ENCODE measurements at places on chromosomes 16 and 17. TPM values are rescaled to one million over a fixed set of nuclear protein-coding genes. Genes with fewer than 3 reads are reported as not detected.
A peak's percentile ranks its signal among the peaks of the same experiment; 100 is the strongest.

CTRB2 gene
- total RNA-seq, result 0.07 TPM

GRB7 gene
- total RNA-seq, result 3.2 TPM

ZNF764 gene
- 11.3 TPM for total RNA-seq

PRR29 gene
- 0.23 TPM for total RNA-seq

ERN2 gene
- 0.64 TPM for total RNA-seq

SERPINF2 gene
- total RNA-seq, result 0.33 TPM

EVI2B gene
- 7.3 TPM for total RNA-seq

RNF222 gene
- 0.38 TPM for total RNA-seq

ABCA6 gene
- 6.2 TPM for total RNA-seq

RGS9 gene
- 3.8 TPM for total RNA-seq

POLR2C gene
- total RNA-seq, result 62.8 TPM

ACSM2A gene
- 1.9 TPM for total RNA-seq

SULT1A1 gene
- total RNA-seq, result 0.38 TPM

SCNN1G gene
- total RNA-seq, result not detected

DNA sequence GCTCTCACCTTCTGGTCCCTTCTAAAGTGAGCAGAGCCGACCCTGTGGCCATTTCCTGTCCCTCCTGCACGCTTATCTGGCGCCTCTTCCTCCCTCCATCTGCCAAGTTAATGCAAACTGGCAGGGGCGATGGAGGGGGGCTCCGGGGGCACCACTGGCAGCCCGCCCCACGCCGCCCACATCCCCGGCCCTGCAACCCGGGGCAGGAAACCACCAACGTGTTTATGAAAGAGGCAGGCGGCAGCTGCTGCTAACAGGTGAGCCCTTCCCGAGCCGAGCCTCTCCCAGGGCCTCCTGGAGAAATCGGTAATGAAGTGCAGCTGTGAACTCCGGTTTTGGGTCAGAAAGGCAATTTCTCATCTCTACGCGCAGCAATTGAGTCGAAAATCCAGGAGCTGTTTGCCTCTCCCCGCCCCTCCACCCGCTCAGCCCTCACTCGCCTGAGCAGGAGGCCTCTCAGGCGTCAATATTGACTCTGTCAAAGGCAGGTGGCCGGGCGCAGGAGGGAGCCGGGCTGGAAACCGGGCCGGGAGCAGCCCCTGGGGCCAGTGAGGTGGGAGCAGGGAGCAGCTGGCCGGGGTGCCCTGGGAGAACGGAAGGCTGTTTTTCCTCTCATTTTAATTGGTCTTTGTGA lies 164.4 kb upstream of the GSE1 start:
- peak; percentile 88 for ATAC-seq

- ATAC-seq, result peak; percentile 49
Observed at GRCh38 chr17:69434164-69434579, 19.7 kb downstream of the MAP2K6 start.

- peak; percentile 89 for ATAC-seq
Observed at GRCh38 chr16:83952940-83953795, at the start of gene OSGIN1. TSS of gene OSGIN1 (plus strand) at chr16:83953240. CDS start at chr16:83957672, 4,432 bp downstream.

DNA sequence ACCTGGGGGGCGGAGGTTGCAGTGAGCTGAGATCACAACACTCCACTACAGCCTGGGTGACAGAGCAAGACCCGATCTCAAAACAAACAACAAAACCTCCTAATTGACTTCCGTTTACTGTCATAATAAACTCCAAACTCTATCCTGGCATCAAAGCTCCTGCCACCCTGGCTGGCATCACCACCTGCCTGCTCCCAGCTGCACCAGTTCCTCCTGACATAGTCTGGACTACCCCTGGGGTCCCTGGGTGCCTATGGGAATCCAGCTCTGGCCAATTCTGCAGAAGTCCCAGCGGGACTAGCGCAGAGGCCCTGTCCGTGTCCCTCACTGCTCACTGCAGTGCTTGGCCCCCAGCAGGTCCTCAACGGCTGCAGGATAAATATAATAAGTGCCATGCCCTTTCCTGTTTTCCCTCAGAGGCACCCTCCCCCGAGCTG lies 723 bp downstream of the NTHL1 start:
- ATAC-seq, result no peak

DNA sequence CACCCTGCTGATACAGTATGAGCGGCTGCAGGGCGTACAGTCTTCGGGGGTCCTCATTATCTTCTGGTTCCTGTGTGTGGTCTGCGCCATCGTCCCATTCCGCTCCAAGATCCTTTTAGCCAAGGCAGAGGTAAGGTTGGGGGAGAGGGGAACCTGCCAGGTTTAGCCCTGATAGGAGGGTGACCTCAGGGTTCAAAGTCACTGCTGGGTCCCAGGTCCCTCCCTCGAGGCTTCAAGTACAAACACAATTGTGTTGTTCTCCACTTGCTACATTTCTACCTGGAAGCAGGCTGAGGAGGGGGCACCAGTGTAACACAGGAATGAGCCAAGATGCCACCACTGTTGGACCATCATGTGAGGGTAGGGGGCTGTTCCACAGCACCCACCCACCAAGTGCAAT lies 22.4 kb downstream of the ABCC3 start:
- no peak for ATAC-seq

DNA sequence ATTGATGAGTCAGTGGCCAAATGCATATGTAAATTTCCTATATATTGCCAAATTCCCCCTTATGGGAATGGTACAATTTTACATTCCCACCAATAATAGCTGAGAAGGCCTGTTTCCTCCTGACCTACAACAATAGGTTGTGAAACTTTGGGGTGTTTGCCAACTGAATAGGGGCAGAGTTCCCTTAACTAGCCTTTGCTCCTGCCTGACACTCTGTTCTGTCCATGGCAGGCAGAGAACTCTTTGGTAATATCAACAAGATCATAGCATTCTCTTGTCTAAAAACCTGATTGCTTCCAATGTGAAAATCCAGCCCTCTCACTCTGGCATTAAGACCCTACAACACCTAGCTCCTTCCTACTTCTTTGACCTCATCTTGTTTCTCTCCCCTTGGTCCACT lies 149.7 kb downstream of the HAPSTR1 start:
- ATAC-seq, result no peak

DNA sequence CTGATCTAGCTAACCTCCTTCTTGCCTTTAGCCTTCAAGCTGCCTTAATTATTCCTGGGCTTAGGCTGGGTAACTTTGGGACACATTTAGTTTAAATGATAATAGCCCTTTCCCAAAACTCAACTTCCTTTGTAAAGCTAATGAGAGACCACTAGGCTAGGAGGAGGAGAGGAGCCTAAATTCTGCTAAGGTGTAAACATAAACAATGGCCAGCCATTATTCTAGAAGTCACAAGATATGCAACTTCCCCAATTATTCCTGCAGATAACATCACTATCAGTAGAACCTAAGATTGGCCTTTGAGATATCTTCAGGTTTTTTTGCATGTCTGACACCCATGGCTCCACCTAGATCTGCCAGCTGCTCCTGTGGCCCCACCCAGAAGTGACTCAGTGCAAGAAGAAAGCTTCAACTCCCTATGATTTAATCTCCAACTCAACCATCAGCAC lies 131.2 kb upstream of the FAM20A start:
- ATAC-seq, result peak; percentile 44

- ATAC-seq, result no peak
Observed at GRCh38 chr16:79307214-79307613, 293.3 kb downstream of the MAF start.

DNA sequence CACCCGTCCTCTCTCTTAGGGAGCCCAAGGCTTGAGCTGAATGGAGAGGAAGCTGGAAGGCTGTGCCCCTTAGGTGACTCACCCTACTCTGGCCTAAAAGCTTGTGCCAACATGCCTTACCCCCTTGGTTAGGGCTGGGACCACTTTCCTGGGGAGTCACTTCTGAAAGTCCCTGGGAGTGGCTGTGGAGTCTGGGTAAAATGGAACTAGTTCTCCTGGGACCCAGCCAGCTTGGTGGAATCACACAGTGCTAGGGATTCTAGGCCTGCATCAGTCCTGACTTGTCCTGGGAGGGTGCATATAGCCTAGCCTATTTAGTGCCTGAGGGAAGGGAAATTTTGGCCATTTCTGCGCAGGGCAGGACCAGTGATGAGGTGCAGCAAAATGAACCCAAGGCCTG lies 10.5 kb downstream of the MMP28 start:
- no peak for ATAC-seq

DNA sequence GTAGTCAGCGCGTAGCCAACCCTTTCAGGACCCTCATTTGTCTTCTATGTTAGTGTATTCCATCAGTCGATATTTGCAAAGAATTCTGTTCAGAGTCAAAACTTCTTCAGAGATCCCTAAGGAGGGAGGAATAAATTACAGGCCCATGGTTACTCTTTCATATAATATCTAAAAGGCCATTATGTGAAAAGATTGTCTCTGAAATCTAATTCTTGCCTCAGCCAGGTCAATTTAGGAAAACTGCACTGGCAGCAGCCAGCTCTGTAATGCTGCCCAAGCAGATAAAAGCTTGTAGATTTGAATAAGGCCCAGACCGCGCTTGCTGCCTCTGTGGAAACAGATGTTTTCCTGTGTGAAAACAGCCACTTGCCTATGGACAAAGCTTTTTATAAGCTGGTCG lies 379.8 kb downstream of the CNTNAP4 start:
- no peak for ATAC-seq

DNA sequence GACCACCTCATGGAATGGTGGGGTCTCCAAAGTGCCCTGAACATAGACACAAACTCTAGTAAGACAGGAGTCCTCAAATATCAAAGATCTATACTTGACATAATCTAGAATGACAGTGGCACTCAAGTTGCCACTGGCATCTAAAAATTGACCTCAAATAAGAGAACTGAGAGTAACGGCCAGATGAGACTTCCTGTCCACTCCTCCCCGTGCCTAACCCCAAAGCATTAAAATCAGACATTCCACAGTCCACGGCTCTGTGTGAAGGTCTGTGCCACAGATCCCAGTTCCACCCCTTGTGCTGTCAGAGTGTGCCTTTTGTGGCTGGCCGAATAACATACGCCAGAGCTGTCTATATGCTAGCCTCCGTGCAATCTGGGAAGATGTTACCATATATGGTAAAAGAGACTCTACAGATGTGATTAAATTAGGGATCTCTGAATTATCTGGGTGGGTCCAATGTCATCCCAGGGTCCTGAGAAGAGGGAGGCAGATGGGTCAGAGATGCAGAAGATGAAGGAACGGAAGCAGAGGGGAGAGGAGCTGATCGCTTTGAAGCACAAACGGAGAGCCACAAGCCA lies 21.0 kb upstream of the EVPL start:
- no peak for ATAC-seq

DNA sequence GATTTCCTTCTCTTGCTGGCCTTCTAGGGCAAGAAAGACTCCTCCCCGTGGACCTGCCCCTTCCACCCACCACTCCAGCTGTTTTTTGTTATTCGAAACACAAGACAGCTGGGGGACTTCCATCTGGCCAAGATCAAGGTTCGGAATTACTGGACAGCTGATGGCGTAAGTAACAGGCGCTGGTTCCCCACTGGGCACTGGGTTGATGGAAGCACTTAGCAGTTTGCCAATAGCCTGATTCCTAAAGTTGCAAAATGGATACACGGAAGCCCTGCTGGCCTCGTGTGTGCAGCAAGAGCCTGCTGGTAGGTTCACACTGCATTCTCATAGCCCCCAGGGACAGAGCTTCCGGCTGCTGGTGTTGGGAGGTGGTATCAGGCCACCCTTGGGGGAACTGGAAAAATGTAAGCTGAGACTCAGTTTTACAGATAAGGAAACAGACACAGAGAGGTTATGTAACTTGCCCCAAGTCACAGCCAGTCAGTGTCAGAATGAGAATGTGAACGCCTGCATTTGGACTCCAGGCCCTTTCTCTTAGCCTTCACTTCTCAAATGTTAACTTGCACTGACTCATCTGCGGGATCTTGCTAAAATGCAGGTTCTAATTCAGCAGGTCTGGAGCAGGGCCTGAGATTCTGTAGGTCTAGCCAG lies 171.7 kb downstream of the KATNIP start:
- ATAC-seq, result no peak

DNA sequence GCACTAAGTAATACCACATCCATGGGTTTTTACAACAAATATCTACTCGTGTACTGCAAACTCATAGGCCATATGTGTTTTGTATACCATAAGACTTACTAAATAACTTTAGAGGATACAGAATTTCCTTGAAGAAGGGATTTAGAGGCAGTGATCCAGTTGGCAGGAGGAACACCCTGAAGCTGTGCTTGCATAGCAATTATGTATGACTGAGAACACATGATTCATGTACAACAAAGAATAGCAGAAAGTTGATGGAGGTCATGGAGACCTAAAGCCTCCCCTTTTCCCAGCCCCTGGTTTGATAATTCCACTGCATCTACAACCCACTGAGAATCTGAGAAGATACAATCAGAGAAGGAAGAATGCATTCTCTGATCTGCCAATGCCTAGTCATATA lies 83.8 kb upstream of the PMFBP1 start:
- ATAC-seq, result no peak

DNA sequence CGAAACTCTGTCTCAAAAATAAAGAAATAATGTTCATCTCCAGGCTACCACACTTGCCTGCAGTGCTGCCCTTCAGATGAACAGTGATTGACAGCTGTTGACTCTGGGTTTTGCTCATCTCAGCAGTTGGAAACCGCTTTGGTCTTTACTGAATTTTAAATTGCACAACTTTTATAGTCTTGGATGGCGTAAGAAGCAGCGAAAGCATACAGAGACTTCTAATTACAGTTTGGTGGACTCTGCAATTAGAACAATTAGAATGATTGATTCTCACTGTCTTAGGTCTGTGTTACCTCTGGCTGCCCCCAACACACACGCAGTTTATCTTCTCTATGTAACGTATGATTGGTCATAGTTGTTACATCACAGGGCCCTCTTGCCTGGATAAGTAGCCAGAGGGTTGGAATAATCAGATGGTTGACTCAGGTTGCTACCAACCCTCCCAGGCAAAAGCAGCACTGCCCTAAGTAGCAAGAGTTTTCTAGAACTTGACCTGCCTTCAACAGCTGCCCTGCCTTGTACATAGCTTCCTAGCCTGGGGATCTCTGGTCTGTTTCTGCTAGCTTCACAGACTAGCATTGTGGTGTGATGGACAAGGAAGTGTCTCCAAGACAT lies 1.9 kb upstream of the NAT9 start:
- ATAC-seq, result no peak

- ATAC-seq, result peak; percentile 60
Observed at GRCh38 chr16:49856672-49857330, 889 bp upstream of the ZNF423 start.

- ATAC-seq, result no peak
Observed at GRCh38 chr17:17507465-17508011, 11.3 kb upstream of the RASD1 start.

GRCh38 chr17:78496311-78496710 lies 80.9 kb downstream of the DNAH17 start:
- no peak for ATAC-seq

DNA sequence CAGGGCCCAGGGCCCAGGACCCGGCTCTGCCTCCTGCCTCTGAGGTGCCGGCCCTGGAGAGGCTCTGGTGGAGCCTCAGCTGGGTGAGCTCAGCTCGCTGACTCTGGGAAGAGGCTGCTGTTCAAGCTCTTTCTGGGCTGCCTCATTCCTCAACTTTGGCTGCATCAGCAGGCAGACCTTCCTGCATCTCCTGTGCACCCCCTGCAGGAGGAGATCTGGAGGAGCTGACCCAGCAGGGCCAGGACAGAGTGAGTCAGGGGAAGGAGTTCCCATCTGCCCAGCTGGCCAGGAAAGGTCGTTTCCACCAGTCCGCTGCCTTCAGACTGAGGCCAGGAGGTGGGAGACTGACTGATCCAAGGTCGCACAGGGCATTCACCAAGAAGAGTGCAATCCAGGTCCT lies 10.7 kb downstream of the CRHR1 start:
- ATAC-seq, result no peak

GRCh38 chr16:56539656-56540055 lies 19.8 kb upstream of the BBS2 start:
- ATAC-seq, result no peak

Data from motor neuron (in vitro differentiated cells).